ENCODE measurements at places on chromosomes 1 and 21.

- no peak for DNase-seq
These were observed 186.9 kb downstream of the VPS13D start for GRCh38 chr1:12416744-12417143.

DNA sequence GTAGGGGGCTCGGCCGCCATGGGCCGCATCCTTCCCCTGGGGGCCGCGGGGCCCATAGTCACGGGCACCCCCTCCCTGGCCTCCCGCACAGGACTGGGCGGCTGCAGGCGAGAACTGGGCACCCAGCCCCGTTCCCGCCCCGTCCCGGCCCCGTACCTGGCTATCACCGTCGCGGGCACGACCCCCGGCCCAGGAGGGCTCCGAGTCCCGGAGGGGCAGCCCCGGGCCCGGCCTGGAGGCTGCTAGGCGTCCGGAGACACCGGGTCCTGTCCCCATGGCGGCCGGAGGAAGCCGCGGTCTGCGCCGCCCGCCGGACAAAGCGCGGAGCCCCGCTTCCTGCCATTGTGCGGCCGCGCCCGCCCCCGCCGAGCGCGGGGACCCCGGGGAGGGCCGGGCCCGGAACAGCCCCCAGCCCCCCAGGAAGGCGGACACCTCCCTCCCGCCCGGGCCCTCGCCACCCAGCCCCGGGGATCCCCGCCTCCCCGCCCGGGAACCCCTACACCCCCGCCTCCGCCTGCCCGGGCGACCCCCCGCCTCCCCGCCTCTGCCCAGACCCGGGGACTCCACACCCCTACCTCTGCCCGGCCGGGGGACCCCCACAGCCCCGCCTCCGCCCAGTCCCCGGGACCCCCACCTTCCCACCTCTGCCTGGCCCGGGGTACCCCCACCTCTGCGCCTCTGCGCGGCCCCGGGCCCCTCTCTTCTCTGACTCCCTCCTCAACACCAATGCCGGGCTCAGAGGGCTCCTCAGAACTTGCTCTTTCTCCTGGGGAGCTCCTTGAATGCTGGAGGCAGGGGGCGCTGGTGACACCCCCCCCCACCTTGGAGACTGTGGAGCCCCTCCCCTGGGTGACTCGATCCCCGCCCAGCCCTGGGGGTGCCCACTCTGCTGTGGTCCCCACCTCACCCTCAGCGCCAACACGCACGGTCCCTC, 6.0 kb downstream of the PLEKHG5 start:
- DNase-seq, result no peak

DNA sequence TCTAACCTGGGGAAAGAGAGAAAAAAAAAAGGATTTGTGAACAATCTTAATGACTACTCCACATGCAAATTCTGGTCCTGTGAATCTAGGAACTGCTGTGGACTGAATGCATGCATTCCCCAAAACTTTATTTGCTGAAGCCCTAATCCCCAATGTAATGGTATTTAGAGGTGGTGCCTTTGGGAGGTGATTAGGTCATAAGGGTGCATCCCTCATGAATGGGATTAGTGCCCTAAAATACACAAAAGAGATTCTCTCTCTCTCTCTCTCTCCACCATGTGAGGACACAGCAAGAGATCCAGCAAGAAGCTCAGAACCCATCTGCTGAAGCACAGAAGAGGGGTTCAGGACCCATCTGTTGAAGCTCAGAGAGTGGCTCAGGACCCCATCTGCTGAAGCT, 26.2 kb upstream of the KIRREL1 start:
- no peak for DNase-seq

- DNase-seq, result peak; percentile 54
These were observed 34.3 kb upstream of the PPP1R15B start for GRCh38 chr1:204445860-204446412.

DNA sequence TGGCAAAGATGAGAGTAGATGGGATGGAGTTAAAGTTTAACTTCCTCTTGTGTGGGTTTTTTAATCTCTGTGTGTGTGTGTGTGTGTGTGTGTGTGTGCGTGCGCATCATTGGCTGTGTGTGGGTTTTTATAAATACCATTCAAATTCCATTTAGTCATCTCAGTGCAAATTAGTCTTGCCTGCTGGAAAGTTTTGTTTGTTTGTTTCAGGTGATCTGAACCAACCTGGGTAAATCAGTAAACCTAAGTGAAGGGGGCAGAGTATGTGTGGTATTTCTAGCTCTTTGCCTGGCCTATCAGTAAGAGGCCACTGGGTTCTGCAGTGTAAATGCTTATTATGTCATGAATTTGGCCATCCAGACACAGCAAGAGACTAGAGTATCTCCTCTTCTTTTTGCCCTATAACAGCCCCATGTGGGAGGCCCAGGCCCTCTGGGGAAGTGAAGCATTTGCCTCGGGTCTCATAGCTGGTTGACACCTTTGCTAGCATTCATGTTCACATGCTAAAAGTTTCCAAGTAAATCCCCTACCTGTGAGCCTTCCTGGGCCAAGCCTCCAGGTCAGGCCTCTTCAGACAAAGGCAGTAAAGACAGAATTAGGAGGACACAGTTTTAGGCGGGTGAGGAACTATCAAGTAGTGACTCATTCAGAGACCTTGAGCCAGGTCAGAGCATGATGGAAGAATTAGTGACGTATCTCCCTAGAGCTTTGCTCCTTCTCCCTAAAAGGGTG, 14.7 kb downstream of the INTS3 start:
- DNase-seq, result peak; percentile 76

DNA sequence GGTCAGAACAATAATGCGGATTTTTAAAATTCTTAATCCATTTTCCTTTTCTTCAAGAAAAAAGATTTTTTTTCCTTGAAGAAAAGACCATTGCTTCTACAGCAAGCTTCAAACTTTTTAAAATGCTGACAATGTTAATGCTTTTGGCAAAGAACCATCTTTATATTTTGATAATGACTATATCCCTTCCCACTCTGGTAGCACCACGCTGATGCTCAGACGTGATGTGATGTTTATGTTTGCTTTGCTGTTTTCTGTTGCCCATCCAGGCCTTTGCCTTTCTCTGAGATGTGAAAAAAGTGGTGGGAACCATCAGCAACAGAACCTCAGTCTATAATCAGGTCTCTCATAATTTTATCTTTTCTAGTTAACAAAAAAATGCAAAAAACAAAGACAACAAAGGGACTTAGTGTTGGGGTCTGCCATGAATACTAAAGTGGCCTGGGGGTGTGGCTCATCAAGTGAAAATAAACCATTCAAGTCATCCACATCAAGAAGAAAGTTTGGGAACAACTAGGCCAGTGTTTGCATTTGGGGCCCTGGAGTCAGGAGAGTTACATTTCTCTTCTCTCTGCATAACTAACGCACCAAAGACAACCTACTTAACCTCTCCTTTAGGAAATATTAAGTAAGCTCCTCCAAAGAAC, 244.6 kb upstream of the DMRTA2 start:
- no peak for DNase-seq

- DNase-seq, result no peak
These were observed 111.5 kb downstream of the GRIK3 start for GRCh38 chr1:36922593-36923426.

- DNase-seq, result no peak
These were observed 7.6 kb upstream of the C1orf21 start for GRCh38 chr1:184379111-184379752.

- no peak for DNase-seq
These were observed 107.2 kb downstream of the EDEM3 start for GRCh38 chr1:184647471-184647870.

- DNase-seq, result no peak
These were observed 142.0 kb upstream of the COA6 start for GRCh38 chr1:234231061-234231892.

DNA sequence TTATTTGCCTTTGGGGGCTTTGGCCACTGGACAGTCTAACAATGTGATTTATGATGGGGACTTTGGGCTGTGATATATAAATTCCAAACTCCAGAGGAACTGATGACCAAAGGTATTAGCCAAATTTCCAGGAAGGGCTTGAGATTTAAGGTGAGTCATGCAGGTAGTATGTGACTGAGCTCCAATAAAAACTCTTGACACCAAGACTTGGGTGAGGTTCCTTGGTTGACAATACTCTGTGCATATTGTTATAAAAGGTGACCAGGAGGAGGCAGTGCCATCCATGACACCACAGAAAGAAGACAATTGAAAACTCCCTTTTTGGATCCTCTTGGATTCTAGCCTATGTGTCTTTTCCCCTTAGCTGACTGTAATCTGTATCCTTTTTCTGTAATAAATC, 392.7 kb upstream of the LRRC7 start:
- no peak for DNase-seq

DNA sequence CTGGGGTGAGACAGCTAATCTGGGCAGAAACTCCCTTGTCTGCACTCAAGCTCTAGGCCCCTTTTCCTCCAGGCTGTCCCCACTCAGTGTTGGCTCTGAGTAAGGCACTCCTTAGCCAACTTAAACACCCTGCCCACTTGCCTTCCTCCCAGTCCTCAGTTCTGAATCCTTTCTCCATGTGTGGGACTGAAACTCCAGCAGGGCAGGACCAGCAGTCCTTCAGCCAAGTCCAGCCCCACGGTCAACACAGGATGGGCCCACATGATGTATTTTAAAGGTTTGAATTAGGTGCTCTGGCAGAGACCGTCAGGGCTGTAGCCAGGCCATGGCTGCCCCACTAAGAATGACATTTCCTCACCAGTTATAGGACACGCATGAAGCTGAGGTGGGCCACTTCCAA, 107.8 kb downstream of the EDEM3 start:
- no peak for DNase-seq

DNA sequence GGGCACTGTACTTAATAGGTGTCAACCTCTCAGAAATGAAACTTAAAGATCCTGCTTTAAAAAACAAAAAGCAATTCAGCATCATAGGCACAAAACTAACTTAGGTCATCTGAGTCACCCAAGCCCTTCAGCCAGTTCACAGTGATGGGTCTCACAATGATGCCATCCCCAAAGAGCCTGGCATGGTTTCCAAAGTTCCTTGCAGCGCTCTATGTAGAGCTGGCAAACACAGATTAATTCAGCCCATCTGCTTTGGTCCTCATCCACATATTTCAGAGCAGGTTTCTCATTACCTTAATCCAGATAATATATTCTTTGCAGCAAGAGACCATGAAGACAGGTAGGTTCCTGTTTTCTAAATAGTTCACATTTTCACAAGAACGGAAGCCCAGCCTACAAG, 14.6 kb upstream of the PLA2G2C start:
- DNase-seq, result no peak

GRCh38 chr1:167330601-167331293, 110.1 kb downstream of the POU2F1 start:
- no peak for DNase-seq

GRCh38 chr21:42760951-42761751, 107.7 kb downstream of the PDE9A start:
- DNase-seq, result no peak

GRCh38 chr1:76074321-76075187, at the start of gene ST6GALNAC3:
Gene ST6GALNAC3 (plus strand): TSS chr1:76074746.
- peak; percentile 81 for DNase-seq

DNA sequence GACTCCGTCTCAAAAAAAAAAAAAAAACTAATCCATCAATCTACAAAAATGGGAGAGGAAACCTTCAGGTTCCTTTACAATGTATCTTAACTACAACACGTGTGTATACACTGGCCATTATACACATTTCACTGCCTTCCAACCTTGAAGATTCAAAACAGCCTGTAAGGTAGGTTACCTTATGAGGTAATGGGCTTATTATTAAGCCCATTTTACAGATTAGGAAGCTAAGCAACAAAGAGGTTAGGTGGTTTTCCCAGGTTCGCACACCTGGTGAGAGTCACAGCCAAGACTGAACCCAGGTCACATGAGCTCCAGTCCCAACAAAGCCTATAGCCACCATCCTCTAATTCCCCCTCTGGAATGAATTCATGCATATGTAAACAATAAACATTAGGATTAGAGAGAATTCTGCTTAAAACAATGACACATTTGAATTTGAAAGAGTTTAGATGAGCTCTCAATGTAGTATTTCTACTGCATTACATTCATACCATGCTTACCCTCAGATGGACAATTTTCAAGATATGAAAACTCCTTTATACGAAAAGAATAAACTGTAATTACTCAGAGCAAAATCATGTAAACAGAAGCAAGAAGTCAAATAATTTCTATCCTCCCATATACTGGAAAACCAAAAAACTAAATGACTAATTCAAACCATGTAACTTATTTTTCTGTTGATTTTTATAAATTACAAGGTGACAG, 54.8 kb downstream of the EIF4G3 start:
- no peak for DNase-seq

GRCh38 chr1:15949453-15950245, 26.3 kb downstream of the ZBTB17 start:
- DNase-seq, result peak; percentile 94

DNA sequence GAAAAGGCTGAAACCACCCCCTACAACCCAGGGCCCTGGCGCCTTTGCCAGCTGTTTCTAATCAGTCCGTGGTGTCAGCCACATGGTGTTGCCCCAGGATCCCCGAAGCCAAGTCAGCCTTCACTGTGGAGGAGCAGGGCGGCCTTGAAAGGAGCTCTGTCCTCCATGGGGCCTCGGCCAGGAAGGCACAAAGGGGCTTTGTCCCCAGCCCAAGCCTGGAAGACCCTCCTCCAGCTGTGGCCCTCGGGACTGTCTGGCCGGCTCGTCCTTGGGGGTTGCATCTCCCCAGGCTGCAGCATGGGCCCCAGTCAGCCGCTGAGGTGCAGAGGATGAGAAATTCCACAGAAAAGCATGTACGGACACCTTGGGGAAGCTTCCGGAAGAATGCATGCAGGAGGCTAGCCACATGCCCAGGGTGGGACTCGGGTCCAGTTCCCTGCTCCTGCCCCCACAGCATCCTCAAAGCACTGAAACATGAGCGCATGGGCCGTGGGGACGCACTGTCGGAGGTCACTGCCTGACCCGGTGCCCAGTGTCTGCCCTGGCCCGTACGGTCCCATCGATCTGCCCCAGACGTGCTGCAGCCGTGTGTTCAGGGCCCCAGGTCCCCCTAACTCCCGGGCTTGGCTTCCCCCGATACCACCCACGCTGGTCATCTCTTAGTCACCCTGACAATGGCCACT, 38.6 kb upstream of the POFUT2 start:
- DNase-seq, result no peak

GRCh38 chr1:177933881-177934280, 36.0 kb downstream of the SEC16B start:
- DNase-seq, result no peak

DNA sequence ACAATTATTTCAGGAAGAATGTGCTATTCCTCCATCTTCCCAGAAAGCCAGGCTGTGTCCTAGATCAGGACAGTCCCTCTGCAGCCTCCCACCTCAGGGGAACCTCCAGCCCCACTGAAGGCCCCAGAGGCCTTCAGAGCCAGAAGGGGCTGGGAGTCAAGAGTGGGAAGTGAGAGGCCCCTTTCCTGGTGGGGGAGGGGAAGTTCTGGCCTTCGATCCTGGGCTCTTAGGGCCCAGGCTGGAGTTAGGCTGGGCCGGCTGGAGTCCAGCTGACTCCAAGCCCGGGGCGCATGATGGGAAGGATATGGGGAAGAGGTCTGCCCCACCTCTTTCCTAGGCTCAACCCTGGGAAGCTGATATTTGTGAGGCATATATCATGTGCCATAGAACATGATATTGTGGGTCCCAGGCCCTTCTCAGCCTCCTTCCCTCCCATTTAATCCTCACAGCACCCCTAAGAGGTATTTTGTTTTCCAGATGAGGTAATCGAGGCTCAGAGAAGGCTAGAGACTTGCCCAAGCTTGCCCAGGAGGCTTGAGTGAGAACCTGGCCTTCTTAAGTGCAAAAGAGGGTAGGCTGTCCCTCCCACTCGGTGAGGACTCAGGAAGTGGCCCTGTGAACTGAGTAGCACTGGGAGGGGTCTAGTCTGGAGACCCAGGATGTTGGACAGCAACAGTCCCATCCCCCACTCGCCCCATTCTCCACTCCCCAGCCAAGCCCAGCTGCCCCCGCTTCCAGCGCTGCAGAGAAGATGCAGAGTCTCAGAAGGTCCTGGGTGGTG, 18.6 kb upstream of the HSPG2 start:
- DNase-seq, result no peak

- DNase-seq, result no peak
These were observed at the start of gene KLF18 for GRCh38 chr1:44141531-44141930. Gene KLF18 (minus strand): TSS chr1:44141631. CDS start chr1:44141631, 0 bp downstream.

GRCh38 chr1:35936838-35937237, 5.9 kb downstream of the AGO3 start:
- DNase-seq, result peak; percentile 77
